ENCODE measurements at places on chromosomes 6 and 20.
A peak's percentile ranks its signal among the peaks of the same experiment; 100 is the strongest.

DNA sequence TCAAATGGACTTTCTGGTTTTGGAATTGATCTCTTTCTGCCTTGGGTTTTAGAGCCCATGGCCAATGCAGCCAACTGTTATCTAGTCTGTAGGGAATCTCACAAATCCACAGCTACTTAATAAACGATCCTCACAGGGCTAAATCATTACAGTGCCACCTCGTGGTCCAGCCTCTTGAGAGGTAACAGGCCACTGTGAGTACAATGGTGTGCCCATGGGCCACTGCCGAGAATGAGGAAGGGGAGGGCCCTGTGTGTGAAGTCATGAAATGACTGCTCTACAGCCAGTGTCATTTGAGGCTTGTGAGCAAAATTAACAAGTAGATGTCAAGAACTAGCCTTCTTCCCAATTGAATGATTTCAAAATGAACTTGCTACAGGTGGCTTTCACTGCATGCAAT lies 54.3 kb upstream of the GMPR start:
- DNase-seq, result peak; percentile 60

- no peak for DNase-seq
Measured at GRCh38 chr6:164129218-164129617, 714.7 kb downstream of the QKI start.

DNA sequence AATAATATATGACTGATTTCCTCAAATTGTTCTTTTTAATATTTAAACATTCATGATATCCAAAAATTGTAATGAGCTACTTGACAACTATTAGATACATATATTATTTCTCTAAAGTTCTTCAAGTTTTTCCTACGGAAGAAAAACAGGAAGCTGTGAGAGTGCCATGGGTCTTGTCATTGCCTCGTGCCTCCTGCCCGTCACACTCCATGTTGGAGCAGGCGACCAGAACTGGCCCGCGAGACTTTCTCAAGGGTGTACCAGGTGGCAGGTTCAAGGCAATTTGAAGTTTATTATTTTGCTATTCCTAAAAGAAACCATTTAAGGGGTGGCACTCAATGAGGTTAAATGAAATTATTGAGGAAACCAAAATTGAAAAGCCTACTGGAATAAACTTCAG lies 337.2 kb downstream of the HACE1 start:
- DNase-seq, result no peak

DNA sequence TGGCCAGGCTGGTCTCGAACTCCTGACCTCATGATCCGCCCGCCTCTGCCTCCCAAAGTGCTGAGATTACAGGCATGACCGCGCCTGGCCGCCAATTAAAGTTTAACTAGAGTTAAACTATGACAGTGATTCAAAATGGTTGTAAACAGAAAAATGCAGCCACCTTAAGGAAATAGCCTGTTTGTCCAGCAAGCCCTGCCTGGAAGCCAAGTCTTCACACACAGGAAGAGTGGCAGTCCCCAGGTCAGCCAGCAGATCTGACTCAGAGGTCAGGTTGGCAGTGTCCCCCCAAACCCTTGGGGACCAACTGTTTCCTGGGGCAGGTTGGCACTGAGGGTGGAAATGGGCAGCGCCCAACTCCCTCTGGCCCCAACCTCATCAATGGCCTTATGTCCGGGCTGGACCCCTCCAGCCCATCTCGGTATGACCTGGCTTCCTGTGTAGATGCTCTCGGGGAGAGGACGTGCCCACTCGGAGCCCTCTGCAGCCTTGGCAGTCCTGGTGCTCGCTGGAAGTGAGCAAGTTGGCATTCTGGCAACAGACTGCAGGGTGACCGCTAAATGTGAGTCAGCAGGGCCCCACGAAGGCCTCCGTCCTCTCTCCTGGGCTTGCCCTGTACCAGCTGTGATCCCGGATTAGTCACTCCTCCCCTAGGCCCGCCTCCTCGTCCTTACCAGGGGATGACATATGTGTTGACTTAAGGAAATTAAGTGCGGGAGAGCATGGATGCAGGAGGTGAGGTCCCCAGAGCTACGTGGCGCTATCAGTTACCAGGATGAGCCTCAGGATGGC lies 9.7 kb upstream of the HSP90AB1 start:
- peak; percentile 83 for DNase-seq

- DNase-seq, result no peak
Measured at GRCh38 chr6:150646228-150646627, 46.5 kb downstream of the PLEKHG1 start.

GRCh38 chr6:90375681-90376439 lies 79.2 kb upstream of the BACH2 start:
- no peak for DNase-seq

DNA sequence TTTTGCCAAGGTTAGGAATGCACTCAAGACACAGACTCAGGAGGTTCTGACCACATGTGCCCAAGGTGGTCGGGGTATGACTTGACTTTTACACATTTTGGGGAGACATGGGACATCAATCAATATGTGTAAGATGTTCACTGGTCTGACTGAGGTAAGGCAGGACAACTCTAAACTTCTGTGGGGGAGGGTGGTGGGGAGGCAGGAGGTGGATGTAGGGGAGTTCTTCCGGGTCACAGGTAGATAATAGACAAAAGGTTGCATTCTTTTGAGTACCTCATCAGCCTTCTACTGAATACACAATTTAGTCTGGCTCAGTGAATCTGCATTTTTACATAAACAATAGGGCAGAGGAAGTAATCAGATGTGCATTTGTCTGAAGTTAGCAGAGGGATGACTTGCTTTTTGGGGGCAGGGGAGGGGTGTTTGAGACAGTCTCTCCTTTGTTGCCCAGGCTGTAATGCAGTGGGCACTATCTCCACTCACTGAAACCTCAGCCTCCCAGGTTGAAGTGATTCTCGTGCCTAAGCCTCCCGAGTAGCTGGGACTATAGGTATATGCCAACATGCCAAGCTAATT lies 10.9 kb downstream of the ECHDC1 start:
- DNase-seq, result no peak

DNA sequence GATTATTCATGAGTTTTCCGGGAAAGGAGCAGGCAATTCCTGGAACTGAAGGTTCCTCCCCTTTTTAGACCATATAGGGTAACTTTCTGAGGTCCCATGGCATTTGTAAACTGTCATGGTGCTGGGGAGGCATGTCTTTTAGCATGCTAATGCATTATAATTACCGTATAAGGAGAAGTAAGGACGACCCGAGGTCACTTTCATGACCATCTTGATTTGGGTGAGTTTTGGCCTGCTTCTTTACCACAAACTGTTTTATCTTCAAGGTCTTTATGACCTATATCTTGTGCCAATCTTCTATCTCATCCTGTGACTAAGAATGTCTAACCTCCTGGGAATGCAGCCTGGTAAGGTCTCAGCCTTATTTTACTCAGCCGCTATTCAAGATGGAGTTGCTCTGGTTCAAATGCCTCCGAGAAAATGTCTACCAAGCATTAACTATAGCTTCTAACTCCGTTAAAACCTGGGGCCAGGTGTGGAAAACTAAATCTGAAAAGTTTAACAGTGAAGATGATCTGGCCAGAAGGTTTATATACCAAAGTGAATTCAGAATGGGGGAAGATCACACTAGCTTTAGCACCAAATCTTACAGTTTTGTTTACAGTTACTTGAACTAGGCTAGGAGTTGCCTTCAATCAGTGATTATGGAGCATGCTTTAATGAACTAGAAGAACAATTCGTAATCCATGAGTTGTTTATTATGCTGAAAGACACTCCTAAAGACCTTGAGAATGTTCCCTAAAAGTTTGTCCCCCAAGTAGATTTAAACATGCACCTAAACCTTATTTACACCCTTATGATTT lies 80.0 kb upstream of the TOP1 start:
- DNase-seq, result no peak

- DNase-seq, result peak; percentile 67
Measured at GRCh38 chr20:50788045-50788991, 6.5 kb upstream of the BCAS4 start.

GRCh38 chr6:75077701-75078100 lies 128.2 kb downstream of the COL12A1 start:
- no peak for DNase-seq

DNA sequence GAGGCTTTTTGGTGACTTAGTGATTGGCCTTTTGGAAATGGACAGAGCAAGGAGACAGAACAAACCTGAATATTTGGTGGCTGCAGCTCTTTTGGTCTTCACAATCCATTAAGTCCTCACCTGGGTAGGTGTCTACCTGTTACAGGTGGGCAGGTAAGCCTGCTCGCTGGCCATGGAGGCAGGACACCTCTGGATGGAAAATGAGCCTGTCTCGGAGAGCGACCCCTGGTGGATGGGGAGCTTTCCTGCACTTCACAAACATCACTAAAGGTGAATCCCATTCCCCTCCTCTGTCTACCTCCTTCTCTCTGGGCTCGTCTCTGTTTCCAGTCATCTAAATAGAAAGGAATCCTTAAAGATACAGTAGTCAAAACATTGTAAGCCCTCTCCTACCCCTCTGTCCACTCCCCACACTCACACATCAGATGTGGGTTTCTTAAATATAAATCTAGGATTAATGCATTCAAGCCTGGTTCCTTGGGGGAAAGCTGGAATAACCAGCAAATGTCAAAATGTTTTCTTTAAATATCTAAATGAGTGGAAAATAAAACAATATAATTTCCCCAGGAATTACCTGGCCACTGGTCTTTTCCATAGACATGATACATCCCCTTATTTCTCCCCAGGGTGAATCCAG lies 304.9 kb downstream of the CDH26 start:
- DNase-seq, result peak; percentile 40

GRCh38 chr6:17714879-17715851 lies 8.4 kb upstream of the NUP153 start:
- DNase-seq, result no peak

GRCh38 chr6:109197061-109197460 lies 101.8 kb downstream of the CEP57L1 start:
- no peak for DNase-seq

- DNase-seq, result peak; percentile 84
Measured at GRCh38 chr20:40689100-40689942, at the start of gene MAFB. Gene MAFB, minus strand, starts transcription at chr20:40689236. Its CDS starts 386 bp downstream, at chr20:40688850.

DNA sequence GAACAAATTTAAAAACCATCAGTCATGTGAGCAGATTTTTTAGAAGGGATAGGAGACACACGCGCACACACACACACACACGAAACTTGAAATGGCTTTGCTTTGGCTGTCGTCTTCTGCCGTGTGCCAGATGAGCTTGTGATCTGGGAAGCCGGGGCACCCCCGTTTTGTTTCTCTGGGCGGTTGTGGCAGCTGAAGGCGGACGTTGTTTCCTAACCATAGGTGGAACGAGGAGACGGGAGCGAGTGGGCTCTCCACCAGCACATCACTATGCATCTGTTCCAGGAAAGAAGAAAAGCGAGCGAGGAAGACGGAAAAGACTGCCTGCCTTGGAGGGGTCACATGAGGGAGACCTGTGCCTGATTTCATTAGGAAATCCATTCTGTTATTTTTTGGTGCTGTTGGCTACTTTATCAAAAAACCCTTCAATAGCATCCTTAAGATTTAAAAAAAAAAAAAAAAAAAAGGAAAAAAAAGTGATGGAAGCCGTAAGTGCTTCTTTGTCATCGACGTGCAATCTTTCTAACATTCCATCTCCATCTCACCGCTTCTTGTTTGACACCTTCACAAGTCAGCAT lies 142.1 kb downstream of the DTNBP1 start:
- peak; percentile 14 for DNase-seq

- peak; percentile 92 for DNase-seq
Measured at GRCh38 chr20:46307139-46307998, 929 bp downstream of the CDH22 start.

DNA sequence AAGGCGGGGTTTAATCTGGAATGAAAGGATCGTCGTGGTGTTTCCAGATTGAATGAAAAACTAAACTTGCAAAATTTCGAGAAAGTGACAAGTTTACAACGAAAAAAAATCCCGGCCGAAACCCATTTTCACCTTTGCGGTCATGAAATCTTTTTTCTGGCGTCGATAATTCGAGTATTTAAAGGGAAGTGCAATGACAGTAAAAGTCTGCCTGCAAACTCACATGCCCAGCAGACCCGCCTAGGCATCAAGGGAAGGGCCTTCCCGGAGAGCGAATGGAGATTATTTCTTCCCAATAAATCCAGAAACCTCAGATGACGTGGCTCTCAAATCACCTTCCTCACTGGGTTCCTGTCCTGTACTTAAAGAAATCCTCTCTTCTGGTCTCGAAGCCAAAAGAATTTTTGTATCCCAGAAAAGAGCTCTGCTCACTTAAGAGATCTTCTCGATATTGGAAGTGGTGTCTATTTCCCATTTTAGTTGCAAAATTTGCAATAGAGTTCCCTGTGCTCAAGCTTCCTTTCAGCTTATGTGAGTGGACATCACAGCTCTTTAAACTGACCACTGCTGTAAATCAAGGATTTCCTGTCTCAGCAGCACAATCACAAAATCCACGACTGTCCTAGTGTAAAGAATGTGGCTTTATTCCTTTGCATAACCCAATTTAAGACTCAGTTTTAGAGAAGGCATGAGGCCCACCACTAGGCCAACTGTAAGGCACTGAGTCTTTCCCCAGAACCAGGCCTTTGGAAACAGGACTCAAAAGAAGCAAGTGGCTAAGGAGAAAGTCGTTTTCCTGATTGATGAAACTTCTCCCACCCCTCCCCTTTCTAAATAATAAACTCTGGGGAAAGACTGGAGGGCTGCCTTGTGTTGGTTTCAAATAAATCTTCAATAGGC lies 3.9 kb downstream of the OLIG3 start:
- no peak for DNase-seq

DNA sequence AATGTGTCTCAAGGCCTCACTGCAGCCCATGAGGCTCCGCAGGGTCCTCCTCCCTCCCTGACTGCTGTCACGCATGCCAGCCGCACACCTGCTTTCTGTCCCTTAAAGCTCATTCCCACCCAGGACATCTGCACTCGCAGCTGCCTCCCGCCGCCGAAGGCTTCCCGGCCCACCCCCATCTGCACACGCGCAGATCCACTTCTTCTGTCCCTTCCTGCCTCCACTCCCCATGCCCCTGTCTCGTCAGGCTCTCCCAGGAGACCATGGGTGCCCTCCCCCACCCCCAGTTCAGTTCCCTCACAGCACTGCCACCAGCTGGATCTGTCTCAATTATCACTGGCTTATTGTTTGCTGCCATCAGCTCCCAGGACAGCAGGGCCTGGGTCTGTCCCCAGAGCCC lies 63.0 kb downstream of the RIPOR3 start:
- peak; percentile 91 for DNase-seq

DNA sequence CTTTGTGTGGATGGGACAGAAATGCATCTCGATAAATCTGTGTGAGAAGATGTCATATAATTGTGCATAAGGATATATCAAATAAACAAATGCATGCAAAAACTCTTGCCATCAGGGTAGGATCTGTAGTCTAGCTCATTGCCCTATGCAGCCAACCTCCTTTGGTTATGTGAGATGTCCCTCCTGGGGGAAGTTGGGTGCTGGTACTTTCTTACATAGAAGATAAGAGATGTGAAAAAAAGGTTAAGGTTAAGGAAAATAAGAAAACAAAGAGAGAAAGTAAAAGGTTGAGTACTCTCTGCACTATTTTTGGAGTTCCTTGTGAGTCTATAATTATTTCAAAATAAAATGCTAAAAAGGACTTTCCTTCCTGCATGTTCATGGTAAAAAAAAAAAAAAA lies 30.4 kb downstream of the ZDHHC14 start:
- no peak for DNase-seq

- no peak for DNase-seq
Measured at GRCh38 chr20:41393705-41394066, 27.1 kb upstream of the EMILIN3 start.

GRCh38 chr6:34143884-34144580 lies 1.9 kb downstream of the GRM4 start:
- peak; percentile 82 for DNase-seq

Data from D341Med (cell line).